Naive thymus-derived CD8-positive, alpha-beta T cell (primary cell): ENCODE measurements at places on chromosomes 5 and 9. TPM values are rescaled to one million over a fixed set of nuclear protein-coding genes. Genes with fewer than 3 reads are reported as not detected.

GRCh38 chr9:35774907-35775635 is 16.3 kb upstream of the NPR2 start:
- H3K4me1 ChIP-seq = peaks cover 15% of the 10 kb centered on the region
- H3K36me3 ChIP-seq = peaks cover 4% of the 10 kb centered on the region
- no peak overlapping the region for H3K4me3 ChIP-seq
- no peaks in the 10 kb centered on the region for H3K27me3 ChIP-seq
- peak overlapping the region; percentile 44 for H3K27ac ChIP-seq

The DRD1 gene
- total RNA-seq = not detected

The GPR151 gene
- total RNA-seq = not detected

The KCNV2 gene
- not detected for total RNA-seq

The OR1N2 gene
- not detected for total RNA-seq

The SLC45A2 gene
- total RNA-seq = not detected
